ENCODE measurements at places on chromosomes 2 and 18.

DNA sequence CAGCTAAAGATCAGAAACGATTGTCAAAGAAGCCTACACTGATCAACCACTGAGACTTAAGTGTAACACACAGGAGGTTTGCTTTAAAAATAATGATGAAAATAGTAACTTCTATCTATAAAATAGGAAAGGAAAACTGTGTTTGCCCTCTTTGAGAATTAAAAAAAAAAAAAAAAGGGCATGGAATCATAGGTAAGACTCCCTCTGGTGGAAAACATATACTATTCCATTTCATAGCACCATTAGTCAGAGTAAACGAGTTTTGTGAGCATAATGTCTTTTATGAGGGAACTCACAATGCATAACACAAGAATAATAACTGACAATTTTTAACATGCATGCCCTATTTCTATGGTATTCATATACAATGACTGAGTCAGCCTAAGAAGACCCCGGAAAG is 36.3 kb downstream of the SLC35F5 start:
- DNase-seq = no peak

GRCh38 chr2:48195169-48195568 is 288.9 kb upstream of the FBXO11 start:
- no peak for DNase-seq

DNA sequence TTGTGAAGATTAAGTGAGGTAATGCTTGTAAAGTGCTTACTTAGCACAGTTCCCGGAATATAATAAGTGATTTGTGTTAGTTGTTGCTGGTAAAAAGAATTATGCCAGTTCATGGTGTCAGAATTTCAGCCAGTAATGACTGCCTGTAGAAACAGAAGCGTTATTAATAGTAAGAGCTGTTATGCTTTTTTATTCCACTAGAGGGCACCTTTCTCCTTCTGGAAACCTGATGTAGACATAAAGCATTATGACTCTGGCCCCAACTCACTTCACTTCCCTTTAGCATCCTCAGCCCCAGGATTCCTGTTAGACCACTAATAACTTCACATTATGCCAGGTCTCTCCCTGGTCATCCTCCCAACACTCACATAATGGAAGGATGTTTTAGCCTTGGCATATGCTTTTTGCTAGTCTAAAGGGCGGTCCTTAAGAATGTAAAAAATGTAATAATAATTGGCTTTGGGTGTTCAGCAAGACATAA is 34.9 kb downstream of the C18orf54 start:
- no peak for DNase-seq

- DNase-seq = no peak
Measured at GRCh38 chr2:196520605-196521004, 118.9 kb upstream of the CCDC150 start.

DNA sequence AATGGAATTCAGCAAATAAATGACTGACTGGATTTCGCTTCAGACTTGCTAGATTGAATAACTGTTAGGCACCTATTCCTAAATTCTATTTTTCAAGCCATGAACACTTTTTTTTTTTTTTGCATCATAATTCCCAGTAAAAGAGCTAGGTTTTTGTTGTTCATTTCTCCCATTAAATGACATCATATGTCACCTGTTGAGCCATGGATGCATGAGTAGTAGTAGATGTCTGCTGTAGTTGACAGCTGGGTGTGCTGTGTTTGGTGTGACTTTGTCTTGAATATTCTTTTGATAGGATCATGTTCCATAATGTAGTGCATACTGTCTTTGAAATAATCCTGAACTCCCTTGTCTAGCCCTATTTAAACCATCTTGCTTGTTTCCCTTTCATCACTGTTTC is 115.2 kb downstream of the RAB3GAP1 start:
- DNase-seq = no peak

- no peak for DNase-seq
Measured at GRCh38 chr2:107545851-107546250, 280.8 kb upstream of the RGPD4 start.

GRCh38 chr18:47286776-47287410 is 35.4 kb upstream of the SKOR2 start:
- DNase-seq = no peak

- no peak for DNase-seq
Measured at GRCh38 chr2:9824441-9824840, 18.8 kb upstream of the TAF1B start.

DNA sequence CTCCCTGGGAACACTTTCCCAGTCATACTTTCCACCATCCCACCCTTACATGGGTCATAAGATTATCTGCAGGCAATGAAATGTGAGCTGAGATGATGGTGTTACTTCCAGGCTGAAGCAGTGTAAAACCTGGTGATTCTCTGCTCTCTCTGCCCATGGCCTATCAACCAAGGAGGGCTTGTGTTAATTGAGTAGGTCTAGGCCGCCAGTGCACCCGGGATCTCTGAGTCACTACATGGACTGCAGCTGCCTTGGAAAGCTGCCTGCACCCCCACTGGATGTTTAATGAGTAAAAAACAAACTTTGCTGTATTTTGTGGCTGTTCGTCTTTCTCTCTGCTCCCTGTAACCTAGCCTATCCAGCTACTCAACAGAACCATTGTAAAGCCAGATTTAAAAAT is 451.7 kb upstream of the SMIM21 start:
- no peak for DNase-seq

DNA sequence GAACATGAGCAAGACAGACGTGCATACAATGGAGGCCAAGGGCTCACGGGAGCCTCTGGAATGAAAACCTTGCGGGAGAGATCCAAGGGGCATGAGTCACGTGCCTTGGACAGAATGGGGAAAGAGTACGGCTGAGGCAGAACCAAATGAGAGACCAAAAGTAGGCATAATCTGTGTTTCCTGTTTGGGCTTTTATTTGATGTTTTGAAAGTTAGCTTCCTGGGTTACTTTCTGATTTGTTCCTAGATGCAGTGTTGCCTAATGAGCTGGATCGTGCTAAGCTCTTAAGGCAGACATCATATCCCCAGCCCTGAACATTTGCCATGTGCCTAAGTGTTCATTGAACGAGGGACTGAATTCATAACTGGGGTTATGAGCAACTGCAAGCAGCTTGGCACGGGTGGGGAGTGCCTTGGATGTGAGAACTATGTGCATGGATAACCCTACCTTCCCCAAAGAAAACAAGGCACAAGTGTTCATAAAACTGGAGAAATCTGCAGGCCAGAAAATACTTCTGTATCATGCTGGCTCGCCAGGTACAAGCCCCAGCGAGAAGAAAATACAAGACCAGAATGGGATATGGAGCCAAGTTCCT is 60.3 kb upstream of the RPL31 start:
- no peak for DNase-seq

- no peak for DNase-seq
Measured at GRCh38 chr18:30381826-30382225, 660.7 kb downstream of the DSC3 start.

DNA sequence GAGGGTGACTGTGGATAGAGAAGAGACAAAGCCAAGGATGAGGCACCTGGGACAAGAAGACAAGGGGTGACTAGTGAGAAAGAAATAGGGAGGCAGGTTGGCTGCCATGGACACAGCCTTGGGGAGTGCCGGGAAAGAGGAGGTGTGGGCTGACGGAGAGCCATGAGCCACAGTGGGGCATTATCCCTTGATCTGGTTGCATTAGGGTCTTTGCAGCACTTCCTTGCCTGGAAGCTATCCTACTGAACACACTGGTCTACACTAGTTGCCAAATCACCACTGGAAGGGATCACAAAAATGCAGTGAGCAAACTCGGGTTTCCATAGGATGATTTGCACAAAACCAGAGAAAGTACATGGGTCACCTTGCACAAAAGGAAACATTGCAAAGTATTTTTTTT is 27.7 kb upstream of the ASB18 start:
- no peak for DNase-seq

DNA sequence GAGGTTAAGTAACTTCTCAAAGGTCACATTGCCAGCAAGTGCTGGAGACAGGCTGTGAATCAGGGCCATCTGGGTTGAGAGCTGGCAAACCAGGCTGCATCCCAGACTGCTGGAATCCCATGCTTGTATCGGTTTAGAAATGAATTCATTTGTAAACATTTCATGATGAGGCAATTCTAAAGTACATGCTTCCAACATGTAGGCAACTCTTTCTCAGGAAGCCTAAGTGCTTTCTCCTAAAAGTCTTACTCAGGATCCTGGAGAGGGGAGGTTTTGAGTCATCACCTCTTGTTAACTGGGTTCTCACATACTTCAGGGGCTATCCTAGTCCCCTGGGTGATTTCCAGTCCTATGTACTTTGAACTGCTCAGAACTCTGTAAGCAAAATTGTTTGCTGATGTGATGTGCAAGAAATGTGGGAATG is 416.5 kb downstream of the MEIS1 start:
- DNase-seq = no peak

DNA sequence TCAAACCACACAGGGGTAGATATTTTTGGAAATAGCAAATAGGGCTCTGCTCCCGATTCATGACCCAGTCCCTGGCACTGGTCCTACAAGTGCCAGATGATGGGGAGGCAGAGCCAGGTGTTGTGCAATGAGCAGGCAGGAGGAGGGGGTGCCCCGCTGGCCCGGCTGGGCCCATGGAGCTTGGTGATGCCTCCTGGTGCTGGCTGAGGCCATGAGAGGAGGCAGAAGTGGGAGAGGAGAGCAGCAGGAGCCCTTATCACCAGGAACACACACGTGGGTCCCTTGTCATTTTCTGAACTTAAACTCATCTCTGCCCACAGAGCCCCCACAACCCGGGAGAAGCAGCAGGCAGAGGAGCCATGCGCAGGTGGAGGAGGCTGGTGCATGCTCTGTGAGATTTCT is 90.5 kb upstream of the MAPK4 start:
- no peak for DNase-seq

DNA sequence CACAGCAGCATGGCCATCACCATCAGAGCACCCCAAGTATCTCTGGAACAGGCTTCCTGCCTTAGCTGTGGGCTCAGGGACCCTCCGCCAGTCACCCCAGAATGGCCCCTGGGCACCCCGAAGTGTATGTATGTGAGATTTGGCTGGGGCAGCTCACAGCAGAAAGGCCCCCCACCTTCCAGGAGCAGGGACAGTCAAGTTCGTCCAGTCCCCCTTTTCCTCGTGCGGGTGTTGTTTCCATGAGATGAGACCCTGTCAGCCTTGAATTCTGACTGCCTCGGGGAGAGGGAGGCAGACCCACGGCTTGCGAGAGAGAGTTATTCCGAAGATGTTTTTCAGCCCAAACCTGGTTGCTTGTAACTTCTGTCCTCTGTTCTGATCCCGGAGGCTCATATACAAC is 290.9 kb upstream of the HDAC4 start:
- DNase-seq = no peak

DNA sequence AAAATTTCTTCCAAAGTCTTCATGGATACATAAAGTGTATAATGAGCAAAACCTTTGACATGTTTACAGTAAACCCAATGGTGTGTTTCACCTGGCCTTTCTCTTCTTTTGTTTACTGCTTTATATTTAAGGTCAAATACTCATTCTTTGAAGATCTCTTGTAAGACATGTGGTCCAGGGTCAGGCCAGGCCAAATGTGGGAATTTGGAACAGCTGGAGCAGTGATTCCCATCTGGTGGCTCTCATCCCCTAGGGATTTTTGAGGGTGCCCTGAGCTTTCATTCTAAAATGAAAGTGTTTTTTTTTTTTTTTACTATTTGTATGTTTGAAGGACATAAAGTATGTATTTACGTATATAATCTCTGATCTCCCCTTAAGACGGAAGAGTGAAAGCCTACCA is 13.8 kb upstream of the MGAT5 start:
- DNase-seq = no peak

GRCh38 chr2:136909777-136910176 is 144.4 kb downstream of the THSD7B start:
- DNase-seq = no peak
